Activated CD8-positive, alpha-beta T cell treated with anti-CD3 and anti-CD28 coated beads, Interleukin-2, amount 10 ng/mL, durations not matched to agents 7 days and 5 days (primary cell): ENCODE measurements at places on chromosomes 11 and 22. TPM values are rescaled to one million over a fixed set of nuclear protein-coding genes. Genes with fewer than 3 reads are reported as not detected.

GRCh38 chr11:74010306-74011300 is 1.7 kb upstream of the UCP3 start:
- no peak for DNase-seq

GRCh38 chr22:17239156-17239701 is 20.0 kb upstream of the ADA2 start:
- no peak for DNase-seq

- DNase-seq, result no peak
Measured at GRCh38 chr22:45676024-45676423, 4.4 kb downstream of the ATXN10 start.

DNA sequence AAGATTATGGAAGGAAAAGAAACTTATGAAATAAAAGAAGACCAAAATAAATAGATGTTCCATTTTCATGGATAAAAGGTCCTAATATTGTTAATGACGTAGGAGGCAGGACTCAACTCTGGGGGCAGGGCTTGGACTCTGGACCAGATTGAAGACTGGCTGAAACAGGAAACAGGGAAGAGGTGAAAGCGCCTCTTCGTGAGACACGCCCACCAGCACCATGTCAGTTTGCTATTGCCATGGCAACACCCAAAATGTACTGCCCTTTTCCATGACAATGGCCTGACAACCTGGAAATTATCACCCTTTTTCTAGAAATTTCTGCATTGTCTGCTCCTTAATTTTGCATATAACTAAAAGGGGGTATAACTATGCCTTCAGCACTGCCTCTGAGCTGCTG is 1522.2 kb downstream of the TBC1D22A start:
- DNase-seq, result no peak

GRCh38 chr11:72631806-72632731 is 42.2 kb downstream of the PDE2A start:
- DNase-seq, result no peak

SCGB1C1 gene
- total RNA-seq, result not detected
